HuH-7 (cell line): ENCODE measurements at places on chromosomes 7 and 10.

- peak; percentile 40 for DNase-seq
Observed at GRCh38 chr7:107622429-107622828, 38.2 kb upstream of the SLC26A4 start.

DNA sequence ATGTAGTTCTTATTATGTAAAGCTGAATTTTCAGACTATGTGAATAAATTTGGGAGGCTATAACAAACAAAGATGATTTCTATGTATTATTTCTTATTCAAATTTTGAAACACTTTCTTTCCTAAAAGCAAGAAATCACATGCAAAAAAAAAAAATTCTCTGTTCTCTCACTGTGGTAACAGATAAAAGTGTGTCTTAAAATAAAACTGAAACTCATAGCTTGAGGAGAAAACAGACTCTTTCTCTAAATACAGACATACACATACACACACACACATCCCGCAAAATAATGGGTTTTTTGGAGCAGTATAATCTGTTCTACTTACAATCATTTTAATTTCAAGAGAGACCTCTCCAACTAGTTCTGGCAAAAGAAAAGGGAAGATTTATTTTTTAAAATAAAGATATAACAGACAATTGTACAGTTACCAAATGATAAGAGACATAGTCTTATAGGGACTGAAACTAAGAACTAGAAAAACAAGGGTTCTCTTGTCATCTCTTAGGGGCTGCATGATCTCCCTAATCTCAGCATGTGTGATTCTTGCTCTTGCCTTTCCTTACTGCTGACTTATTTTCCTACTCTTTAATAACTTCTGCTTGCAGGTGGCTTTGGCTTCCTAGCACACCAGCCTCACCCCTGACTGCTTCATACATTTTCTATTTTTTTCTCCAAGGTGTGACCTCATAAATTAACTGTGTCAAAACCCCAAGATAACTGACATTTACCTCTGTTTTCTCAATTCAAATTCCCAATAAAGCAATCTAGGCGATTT lies 483.5 kb upstream of the POT1 start:
- DNase-seq = no peak

DNA sequence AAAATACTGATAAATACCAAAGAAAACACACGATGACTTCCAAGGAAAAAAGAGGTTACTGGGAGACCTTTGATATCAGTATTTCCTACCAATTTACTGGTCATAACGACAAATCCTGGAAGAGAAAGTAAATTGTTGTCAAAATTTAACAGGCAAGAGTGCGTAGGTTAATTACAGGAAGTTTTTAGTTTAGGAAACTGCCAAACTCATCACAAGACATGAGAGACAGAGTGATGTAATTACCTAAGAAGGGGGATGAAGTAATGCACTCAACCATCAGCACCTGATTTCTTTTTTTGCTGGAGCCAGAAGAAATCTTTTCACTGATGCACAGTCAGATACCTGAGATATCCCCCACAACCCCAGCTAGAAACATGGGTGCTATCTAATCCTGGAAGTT lies 16.8 kb downstream of the MACC1 start:
- no peak for DNase-seq

DNA sequence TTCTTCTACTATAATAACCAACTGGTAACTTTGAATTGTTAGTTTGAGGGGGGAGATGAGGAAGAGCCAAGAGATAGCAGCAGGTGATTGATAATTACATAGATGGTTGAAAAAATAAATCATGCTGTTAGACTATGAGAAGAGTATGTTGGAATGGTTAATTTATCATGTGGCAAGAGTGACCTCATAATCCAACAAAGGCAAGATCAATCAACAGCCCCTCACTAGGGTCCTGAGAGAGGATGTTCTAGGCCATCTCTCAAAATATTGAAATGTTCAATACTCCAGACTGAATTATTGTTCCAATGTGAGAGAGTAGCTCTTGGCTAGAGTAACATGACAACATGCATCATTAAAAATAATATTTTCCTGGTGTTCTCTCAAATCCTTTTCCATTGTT lies 67.9 kb downstream of the ADD3 start:
- DNase-seq = no peak

DNA sequence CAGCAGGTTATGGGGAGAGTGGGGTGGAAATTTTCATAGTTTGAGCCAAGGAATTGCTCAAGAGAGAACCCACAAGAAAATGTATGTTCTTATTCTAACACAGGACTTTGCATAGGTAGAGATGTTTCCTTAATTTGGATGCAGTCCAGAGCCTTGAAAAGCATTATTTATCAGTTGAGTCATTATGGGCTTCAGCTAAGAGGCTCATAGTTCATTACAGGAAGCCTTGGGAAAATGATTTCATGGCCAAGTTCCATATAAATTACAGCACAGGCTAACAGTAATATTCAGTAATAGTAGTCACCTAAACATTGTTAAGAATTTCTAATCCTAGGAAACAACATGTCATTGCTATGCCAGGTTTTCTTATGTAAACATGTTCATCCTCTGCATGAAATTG lies 131.1 kb upstream of the PTPRZ1 start:
- no peak for DNase-seq

DNA sequence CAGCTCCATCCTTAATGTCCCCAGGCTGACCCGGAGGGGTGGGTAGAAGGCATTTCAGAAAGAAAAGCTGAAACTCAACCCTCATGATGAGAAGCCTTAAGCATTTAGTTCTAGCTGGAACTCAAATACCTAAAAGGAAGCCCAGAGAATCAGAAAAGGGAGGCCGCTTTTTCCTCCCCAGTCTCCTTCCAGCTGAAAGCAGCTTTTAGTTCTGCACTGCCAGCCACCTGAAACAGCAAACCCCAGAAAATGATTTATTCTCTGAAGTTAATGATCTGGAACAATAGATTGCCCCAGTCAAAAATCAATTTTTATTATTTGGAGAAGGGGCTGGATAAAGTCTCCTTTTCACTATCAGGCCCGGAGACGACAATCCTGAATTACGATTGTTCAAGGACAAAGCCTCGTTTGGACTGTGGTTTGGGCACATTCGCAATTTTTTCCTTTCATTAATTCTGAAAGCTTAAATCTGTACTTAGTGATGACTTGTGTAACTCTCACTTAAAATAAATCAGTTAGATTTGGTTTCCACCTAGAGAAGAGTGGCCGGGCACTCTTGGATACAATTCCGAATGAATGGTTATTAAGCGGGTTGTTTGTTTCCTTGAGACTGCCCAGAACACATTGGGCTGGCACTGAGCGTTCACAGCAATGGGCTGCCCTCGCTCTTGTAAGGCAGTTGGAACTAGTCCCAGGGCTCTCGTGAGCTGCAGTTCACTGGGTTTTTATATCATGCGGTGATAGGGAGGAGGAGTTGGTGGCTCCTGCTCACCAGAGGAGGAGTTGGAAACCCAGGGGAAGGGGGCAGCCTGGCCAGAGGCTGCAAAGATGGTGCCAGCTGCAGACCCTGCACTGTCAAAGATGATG lies 262.2 kb downstream of the CCSER2 start:
- DNase-seq = no peak

DNA sequence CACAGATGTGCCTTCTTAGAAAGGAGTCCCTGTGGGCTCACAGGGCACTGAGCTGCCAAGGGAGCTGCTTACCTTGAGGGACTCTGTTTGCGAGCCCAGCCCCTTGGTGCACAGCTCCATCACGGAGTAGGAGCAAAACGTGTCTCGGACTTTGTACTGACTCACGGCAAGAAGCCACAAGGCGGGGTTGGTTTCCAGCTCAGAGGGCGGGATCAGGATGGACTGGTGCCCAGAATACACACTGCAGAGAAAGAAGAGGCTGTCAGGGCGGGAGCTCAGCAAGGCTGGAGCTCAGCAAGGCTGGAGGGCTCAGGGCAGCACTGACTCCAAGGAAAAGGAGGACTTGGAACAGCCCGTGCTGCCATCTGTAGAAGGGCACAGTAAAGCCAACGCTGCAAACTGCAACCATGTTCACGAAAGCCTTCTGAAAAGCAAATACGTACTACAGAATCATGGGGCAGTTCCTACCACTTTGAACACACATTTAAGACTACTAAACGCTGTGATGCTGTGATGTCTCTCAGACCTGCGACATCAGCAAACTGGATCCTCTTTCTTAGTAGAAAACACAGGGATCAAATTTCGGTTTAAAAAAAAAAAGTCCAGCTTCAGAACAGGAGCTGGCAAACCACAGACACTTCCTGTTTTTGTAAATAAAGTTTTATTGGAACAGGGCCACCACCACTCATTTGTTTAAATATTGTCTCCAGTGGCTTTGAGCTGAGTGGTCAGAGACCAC lies 194.3 kb downstream of the ZMYND11 start:
- peak; percentile 94 for DNase-seq

DNA sequence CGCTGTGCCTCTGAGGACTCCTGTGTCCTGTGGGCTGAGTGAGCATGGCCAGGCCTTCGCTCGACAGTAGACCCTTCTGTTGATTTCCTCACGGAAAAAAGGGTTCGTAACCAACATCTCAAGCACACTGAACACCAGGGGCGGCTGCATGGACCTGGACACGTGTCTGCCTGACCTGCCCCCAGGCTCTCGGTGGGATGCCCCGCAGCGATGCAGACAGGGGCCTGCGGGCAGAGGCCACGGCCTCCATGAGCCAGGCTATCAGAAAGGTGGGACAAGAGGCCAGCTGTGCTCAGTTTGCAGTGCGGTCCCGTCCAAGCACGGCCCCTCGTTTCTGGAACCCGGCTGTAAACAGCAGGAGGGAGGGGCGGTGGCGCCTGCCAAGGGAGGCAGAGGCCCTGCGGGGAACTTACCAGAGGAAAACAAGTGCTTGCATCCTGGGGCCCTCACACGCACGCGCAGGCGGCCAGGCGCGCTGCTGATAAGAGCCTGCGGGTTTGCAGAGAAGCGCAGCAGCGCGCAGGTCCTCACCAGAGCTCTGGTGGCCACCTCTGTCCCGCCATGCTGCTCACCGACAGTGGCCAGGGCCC lies 10.6 kb downstream of the GPR146 start:
- DNase-seq = no peak

DNA sequence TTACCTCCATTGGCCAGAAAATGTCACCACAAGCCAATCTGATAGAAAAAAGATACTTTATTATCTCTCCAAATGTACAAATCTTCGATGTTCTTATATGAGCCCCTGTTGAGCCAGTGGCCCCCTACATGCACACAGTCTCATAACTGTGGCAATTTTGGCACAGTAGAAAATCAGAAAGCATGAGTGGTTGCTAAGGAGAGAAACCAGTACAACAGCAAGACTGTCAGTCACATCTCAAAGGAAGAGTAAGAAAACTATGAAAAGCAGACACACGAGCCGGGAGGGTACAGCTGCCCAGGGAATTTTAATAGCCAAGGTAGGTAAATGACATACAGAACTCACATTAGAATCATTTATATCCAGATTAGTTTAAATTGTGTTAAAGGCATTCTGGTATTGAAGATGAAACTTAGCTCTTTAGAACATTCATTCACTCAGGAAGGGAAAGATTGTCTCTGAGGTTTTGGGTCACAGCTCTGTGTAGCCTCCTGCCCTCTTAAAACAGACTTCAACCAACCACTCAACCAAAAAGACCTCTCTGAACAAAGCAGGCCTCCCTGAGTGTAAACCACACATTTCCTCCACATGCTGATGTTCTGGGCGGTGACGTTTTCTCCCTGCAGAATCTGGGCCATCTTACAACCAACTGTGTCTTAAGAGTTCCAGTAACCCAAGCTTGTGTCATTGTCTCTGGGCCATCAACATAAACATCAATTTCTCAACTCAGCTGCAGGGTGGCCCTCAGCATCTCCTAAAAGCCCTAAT lies 80.8 kb upstream of the ADAM12 start:
- DNase-seq = no peak

DNA sequence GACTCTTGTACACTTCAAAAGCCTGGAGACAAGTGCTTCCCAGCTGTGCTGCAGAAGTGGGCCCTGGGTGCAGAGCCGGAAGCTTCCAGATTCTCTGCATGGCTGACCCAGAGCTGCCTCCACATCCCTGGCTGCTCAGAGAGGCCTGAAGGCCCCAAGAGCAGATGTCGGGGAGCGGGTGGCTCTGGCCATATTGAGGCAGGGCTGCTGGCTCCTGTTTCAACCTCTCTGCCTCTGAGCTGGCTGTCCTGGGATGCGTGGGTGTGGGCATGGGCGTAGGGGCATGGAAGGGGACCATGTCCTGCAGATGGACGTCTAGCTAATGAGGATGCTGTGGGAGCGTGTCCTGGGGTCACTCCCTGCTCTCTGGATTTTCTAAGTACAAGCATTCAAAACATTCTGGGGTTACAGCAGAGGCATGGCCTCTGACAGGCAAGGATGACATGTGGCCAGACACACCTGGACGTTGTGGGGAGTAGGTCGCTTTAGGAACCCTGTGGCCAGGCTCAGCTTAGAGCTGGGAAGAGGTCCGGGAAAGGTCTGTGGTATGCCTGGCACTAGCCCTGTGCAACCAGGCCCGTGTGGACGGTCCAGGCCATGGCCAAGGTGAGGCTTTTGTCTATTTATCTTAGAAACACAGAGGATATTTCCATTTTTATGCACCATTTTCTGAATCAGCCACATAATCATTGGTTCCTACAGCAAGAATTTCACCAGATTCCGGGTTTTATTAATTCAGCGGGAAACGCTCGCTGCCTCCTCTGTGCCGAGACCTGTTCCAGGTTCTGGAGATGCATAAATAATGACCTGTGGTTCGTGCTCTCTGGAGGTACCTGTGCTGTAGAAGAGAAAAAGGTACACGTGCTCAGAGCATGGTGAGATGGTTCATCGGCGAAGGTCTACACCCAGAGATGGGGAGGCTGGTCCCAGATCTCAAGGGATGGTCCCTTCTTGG lies 361.1 kb downstream of the GLRX3 start:
- DNase-seq = no peak
